ENCODE measurements at places on chromosomes 7 and 10.

- DNase-seq = no peak
Observed at GRCh38 chr10:75736889-75737579, 305.6 kb downstream of the LRMDA start.

- DNase-seq = no peak
Observed at GRCh38 chr7:42511027-42511426, 274.0 kb upstream of the GLI3 start.

DNA sequence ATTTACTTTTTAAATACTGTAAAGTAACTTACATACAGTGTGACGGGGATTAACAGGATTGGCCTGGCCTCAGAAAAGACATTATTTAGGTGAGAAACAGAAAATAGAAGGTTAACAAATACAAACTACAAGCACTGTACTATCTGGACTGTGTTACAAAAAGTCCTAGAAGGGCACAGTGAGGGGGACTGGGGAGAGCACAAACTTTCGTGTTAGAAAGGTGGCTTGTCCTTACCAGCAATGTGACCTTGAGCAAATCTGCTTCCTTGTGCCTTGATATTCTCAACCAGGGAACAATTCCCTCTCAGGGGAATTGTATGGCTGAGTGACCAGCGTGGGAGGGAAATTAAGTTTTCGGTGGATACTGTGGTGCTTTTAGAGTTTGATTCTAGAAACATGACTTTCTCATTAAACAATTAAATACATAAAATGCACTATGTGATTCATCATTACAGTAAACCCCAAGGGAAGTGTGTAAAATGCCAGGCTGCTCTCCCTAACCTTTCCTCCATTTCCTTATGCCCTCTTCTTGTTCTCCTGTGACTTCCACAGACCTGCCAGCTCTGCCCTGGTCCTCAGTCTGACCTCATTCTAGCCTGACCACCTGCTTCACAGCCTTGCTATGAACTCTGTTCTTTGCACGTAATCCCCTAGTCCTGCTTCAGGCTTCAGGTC, 57.7 kb downstream of the OSBPL3 start:
- DNase-seq = no peak

DNA sequence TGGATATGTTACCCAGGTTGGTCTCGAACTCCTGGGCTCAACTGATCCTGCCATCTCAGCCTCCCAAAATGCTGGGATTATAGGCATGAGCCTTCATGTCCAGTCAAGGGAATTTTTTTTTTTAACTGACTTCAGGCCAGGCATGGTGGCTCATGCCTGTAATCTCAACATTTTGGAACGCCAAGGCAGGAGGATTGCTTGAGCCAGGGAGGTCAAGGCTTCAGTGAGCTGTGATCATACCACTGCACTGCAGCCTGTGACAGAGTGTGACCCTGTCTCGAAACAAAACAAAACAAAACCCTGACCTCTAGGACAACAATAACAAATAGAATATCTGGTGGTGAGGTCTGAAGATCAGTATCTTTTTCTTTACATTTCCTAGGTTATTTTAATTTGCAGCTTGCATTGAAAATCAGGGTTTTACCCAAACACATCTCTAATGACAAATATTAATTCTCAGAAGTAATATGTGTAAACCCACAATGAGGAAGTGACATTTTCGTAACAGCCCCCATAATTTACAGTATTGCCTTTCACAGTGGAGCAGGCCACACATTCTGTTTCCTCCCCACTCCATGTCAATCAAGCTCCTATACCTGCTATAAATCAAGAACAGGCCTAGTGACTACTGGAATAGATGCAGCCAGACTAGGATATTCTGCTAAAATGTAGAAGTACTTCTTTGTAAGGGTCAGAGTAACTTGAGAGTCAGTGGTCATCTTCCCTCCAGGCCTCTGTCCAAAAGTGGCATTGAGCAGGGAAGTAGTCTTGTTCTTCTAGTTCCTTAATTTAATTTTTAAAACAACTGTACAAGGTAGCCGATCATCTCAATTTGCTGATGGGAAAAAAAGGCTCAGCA, 43.3 kb upstream of the ECHDC3 start:
- DNase-seq = no peak

GRCh38 chr10:109978481-109978880, 29.3 kb upstream of the ADD3 start:
- DNase-seq = peak; percentile 17

DNA sequence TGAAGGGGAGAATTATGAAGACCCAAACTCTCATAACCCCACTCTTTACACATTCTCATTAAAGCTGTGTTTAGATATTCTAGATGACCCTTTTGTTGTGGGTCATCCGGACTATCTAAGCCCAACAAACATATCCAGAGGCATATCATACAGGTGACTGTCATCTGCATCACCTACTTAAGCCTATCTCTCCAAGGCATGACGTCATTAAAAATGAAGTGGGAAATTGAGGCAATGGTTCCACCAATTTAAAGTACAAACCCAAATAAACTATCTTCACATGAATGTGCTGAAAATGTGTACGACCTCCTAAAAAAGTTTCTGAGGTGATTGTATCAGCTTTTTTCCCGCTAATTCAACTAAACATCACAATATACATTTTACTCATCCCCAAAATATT, 4.5 kb upstream of the RALA start:
- no peak for DNase-seq

- DNase-seq = no peak
Observed at GRCh38 chr7:2080060-2080387, 152.7 kb downstream of the MAD1L1 start.

DNA sequence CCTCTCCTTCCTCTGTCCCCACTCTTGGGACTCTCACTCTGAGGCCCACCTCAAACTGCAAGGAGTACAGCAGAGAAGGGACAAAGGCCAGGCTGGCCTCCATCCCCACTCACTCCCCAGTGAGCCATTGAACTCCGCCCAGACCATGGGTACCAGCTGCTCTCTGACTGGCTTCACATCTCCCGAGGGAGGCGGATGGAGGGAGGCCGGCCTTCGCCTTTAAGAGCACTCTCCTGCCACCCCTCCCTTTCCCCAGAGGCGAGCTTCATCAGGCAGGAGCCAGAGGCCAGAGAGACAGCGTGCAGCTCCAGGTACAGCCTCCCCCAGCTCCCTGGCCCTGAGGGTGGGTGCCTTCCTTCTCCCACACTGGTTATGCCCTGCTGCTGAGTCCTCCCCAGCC, 1.8 kb upstream of the LDB3 start:
- DNase-seq = no peak

GRCh38 chr10:4176500-4177281, 391.7 kb upstream of the KLF6 start:
- DNase-seq = no peak

DNA sequence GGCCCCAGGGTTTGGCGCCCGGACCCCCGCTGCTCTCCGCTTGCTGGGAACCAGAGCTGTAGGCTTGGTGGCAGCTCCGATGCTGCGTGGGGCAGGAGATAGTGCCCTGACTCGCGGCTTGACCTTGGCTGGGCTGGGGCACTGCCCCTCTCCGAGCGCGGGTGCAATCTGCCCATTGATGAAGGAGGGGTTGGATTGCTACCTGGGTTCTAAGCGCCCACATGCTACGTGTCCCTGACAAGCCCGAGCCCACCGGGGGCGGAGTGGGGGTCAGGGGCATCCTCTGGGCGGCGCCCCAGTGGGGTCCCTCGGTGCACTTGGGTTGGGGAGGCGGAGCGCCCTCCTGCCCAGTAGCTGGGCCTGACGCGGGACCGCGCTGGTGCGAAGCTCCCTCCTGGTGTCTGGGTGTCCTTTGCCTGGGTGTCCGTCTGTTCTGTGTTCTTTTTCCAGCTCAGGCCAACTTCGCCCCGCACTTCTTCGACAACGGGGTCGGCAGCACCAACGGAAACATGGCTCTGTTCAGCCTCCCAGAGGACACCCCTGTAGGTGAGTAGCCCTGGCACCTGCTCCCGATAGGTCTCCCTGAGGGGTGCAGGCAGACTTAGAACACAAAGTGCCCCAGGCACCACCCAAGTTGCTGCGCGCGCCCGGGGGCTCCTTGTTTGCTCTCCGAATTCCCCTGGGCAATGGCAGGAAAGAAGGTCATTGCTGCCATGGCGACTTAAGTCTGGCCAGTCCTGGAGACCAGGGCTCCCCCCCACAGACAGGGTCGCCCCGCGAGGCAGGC, 900 bp downstream of the CDHR1 start:
- no peak for DNase-seq

DNA sequence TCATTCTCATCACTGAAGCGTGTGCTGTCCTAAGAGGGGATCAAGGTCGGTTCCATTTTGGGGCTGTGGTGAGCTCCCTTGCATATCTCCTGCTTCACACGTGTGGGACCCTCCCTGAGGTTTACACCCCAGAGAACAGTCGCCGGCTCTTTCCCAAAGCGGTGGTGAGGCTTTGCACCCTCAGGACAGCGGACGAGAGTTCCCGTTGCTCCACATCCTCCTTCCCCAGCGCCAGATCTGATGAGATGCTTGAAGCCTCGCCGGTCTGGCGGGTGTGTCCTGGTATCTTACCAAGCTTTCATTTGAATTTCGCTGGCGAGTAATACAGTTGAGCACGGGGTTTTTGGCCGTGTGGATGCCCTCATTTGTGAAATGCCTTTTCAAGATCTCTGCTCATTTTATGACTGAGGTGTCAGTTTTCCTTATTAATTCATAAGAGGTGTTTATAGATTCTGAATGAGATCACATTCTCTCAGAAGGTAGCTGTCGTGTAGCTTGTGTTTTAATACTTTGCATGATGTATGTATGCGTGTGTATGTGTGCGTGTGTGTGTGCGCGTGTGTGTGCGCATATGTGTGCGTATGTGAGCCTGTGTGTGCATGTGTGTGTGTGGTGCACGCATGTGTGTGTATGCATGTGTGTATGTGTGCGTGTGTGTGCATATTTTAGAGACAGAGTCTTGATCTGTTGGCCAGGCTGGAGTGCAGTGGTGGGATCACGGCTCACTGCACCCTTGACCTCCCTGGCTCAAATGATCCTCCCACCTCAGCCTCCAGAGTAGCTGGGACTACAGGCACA, 30.7 kb downstream of the ELFN1 start:
- no peak for DNase-seq

GRCh38 chr10:48847691-48848090, 91.9 kb downstream of the LRRC18 start:
- no peak for DNase-seq

DNA sequence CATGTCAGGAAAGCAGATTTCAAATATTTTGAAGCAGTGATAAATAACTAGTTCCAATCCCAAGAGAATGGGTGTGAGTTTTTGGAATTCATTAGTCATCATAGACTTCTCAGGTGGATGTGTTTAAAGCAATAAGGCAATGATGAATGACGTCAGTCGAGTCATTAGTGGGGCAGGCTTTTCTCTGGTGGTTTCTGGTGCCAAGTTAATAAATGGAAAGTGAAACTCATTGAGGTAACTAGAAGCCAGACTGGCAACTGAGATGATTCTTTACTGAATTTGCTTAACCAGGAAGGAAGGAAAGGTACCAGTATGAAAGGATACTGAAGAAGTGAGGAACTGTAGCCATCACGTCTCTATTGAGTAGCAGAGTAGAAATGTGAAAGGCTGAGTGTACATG, 311.0 kb downstream of the GPAM start:
- no peak for DNase-seq

- DNase-seq = no peak
Observed at GRCh38 chr7:88102675-88103074, 117.2 kb downstream of the SRI start.

- no peak for DNase-seq
Observed at GRCh38 chr7:131431289-131431688, 103.6 kb downstream of the MKLN1 start.

DNA sequence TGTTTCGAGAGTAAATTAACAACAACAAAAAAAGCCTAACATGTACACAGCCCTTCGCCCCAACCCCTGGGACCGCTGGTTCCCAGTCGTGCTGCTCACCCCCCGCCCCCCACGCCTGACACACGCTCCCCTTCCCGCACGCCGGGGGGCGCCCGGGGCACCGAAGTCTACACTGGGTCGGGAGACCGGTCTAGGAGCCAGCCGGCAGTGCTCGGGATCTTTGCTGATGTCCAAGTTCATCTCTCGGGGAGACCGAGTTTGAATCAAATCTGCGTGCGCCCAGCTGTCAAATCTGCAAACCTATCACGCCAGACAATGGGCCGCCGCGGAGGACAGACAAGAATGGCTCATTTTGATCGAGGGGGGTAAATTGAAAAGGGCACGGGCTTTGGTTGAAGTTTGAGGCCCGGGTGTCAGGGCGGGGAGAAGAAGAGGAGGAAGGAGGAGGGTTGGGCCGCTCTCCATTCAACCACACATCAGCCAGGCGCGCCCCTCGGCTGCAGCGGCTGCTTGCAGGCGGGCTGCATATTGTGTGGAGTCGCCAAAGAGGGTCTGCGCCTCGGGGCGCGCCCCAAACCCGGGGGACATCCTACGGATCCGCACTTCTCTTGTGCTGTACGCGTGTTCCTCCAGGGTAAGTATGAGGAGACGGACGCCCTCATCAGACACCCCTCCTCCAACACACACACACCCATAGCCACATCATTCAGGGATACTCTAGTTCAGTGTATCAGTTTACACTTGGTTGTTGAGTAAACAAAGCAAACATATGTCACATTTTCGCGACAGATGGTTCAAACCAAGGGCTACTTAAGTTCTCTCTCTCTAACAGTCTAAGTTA, 1.3 kb upstream of the GFRA1 start:
- DNase-seq = no peak

GRCh38 chr7:151506901-151507382, 12.8 kb downstream of the RHEB start:
- no peak for DNase-seq

GRCh38 chr7:96674565-96674964, 35.1 kb downstream of the SEM1 start:
- DNase-seq = no peak

DNA sequence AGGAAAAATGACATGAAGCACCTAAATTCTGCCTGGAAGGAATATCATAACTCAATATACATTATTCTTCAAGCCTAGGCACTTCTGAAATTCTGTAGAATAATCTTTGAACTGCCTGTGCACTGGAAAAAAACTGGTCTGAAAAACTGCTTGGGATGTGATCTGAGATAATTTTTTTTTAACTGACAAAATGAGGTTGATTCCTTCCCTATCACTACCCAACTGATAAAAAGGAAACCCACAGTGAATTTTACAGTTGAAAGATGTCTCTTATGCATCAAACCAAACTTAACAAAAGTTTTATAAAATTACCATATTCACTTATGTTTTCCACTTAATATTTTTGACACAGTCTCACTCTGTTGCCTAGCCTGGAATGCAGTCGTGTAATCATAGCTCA, 67.2 kb upstream of the FAM133B start:
- DNase-seq = no peak

DNA sequence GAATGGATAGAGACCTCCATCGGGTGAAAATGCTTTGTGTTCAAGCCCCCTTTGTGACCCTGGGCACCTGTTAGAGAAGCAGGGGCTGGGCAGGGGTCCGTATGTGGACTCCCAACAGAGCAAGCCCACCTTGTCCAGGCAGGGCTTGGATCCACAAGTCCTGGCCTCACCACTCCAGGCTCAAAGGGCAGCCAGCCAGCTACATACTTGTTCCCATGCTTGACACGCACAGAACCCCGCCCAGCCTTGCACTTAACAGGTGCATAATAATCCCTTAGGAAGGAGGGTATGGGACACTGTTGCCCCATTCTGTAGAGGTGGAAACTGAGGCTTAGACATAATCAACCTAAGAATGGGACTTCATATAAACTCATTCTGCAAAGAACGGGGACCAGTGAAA, 160.6 kb downstream of the PRKAG2 start:
- no peak for DNase-seq
